LHCN-M2 (cell line): ENCODE measurements at places on chromosomes 13 and 19. TPM values are rescaled to one million over a fixed set of nuclear protein-coding genes. Genes with fewer than 3 reads are reported as not detected.

- no peak for DNase-seq
Measured at GRCh38 chr19:3269916-3270671, 45.6 kb downstream of the CELF5 start.

Gene TNNI3
- total RNA-seq: 0.26 and 0.92 TPM in 2 replicates

GRCh38 chr13:32310134-32310706 lies 4.9 kb downstream of the ZAR1L start:
- peak; percentile 62 for DNase-seq

DNA sequence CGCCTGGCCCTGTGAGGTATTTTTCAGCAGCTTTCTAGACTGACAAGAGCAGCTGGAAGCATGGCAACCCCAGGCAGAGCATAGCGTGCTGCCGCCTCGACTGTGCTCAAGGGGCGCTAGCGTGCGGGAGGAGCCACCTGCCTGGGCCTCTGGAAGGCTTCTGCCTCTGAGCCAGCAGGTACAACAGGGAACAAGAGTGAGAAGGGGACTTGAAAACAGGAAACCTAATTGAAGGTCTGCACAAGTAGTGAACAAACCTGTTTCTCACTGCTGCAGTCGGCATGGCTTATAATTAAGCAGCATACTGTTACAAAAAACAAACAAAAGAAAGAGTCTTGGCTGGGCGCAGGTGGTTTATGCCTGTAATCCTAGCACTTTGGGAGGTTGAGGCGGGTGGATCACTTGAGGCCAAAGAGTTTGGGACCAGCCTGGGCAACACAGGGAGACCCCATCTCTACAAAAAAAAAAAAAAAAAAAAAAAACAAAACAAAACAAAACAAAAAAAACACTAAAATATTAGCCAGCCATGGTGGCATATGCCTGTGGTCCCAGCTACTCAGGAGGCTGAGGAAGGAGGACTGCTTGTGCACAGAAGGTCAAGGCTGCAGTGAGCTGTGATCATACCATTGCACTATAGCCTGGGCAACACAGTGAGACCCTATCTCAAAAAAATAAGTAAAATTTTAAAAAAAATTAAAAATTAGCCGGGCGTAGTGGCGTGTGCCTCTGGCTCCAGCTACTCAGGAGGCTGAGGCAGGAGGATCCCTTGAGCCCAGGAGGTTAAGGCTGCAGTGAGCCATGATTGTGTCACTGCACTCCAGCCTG lies 12.6 kb upstream of the GARRE1 start:
- peak; percentile 34 for DNase-seq

DNA sequence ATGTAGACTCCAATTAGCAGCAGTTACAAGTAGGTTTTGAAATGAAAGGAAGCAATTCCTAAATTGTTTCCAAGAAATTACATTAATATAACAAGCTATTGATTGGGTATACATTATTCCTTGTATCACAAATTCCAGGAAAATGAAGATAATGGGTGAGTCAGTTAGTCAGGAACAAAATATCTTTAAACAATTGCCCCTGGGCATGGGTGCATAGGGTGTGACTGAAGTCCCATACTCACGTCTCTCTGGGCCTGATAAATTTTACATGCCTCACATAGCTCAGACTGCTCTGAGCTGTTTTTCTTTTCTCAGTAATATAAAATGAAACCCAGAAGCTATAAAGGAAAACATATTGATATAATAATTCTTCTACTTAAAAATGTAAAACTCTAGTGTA lies 87.8 kb downstream of the FNDC3A start:
- DNase-seq: no peak
